ENCODE measurements at places on chromosomes 5 and 9.

GRCh38 chr5:80140496-80140895, 105.3 kb downstream of the THBS4 start:
- DNase-seq = no peak

DNA sequence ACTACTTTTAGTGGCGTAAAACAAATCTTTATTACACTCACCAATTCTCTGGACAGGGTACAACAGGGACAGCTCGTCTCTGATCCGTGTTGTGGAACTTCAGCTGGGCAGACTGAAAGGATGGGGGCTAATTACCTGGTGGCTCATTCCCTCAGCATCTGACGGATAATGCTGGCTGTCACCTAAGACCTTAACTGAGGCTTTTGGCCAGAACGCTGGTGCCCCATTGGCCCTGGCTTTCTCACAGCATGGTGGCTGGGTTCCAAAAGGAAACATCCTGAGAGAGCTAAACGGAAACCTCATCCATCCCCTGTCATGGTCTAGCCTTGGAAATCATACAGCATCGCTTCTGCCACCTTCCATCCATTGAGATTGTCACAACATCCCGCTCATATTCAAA, 62.9 kb downstream of the RAI14 start:
- DNase-seq = no peak

- peak; percentile 74 for DNase-seq
Observed at GRCh38 chr9:130172858-130173665, 858 bp downstream of the NCS1 start.

- DNase-seq = peak; percentile 41
Observed at GRCh38 chr9:16801871-16802466, 68.5 kb downstream of the BNC2 start.

GRCh38 chr9:135034106-135034505, 53.4 kb upstream of the OLFM1 start:
- no peak for DNase-seq

DNA sequence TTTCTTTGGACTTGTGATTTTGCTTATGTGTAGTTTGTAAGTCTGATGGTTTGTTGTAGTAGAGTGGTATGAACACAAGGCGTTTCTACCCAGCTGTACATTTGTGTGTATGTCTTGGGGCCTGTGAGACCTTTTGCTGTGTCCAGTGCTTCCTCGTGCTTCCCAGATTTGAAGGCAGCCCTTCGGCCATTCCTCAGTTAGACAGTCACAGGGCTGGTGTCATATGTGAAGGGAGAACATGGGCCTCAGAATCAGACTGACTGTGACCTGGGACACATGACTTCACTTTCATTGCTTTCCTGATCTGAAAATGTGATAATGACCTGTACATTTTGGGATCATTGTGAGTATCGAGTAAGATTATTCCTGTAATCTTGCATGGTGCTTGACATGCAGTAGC, 140.0 kb downstream of the TRIO start:
- peak; percentile 9 for DNase-seq

DNA sequence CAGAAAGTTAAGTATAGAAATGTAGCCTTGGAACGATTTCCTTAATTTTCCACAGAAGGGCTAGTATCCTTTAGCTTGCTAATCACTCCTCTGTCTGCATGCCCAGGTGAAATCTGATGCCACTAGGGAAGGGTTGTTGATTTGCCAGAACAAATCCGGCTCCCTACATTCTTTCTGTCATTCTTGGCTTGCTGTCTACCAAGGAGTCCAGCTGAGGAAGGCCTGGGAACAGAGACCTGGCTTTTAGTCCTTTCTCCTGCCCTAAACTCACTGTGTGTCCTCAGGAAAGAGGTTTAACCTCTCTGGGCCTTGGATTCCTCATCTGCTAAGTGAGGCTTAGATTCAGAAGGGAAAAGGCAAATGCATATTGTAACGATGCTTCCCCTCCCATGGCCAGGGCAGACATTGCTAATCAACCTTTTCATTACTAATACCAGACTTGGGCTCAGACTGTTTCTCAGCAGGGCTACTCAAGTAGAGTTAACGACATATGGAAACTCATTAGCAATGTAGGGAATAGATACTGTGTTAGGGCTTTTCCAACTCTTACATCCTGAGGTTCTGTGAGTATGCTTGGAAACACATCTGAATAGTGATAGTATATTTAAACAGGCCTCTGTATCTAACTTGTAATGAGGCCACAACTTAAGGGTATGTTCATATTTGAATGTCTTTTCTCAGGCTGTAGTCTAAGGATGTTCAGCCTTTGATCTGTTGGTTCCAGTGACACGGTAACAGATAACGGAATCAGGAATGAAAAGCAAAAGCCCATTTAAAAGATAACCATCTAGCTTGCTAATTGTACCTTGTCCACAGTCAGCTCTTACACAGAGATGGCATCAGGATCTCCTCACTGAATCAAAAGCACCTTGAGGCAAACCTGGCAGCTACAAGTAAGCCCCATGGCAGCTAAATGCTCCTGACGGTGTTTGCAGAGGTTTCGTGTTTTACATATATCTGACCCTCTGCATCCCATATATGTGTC, 4.1 kb downstream of the GALNT10 start:
- DNase-seq = no peak

DNA sequence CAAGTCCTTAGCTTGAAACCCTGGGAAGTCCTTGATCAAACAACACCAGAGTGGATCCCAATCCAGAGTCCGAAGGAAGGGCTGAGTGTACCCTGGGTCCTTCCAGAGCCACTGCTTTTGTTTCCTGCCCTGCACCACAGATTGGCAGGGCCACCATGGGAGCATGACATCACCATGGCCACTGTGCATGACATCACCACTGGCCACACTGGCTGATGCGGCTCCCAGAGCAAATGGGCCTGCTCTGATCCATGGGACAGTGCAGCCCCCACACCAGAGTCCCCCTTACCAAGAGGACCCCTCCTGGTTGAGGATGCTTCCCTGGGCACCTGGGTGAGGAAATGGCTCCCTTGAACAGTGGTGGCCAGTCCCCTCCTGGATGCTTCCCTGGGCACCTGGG, 9.9 kb downstream of the SLC6A3 start:
- DNase-seq = no peak

- DNase-seq = no peak
Observed at GRCh38 chr9:75033791-75034473, 5.8 kb upstream of the CARNMT1 start.

- no peak for DNase-seq
Observed at GRCh38 chr5:76664079-76664478, 40.9 kb upstream of the F2RL2 start.

DNA sequence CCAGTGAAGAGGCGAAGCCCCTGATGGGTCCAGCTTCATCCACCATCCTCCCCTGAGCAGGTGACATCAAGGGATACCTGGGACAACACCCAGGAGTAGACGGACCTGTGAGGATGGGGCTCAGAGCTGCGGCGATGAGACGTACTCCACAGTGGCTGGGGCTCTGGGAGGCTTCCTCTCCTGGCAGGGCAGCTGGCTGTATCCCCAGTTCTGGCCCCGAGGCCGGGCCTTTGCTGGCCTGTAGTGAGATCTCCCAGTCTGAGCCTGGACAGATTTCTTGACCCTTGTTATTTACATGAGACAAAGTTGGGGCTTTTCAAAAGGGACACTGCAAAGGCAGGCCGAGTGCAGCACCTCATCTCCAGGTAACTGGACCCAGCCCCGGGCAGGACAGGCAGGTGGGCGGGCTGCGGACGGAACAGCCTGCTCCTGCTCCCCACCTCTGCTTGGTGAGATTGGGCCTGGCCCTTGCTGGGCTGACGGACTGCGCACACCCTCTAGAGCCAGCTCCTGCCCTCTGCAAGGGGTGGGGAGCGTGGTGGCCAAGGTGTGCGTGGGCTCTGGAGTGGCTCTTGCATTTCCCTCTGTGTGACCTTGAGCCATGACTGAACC, 23.1 kb downstream of the IER5L start:
- no peak for DNase-seq

Data from retina (tissue), 1 donor.